ENCODE measurements at places on chromosomes 5 and 9. TPM values are rescaled to one million over a fixed set of nuclear protein-coding genes. Genes with fewer than 3 reads are reported as not detected.

Gene PDLIM4
- polyA plus RNA-seq: not detected

Gene PTGER4
- polyA plus RNA-seq: 62.7 TPM

Gene KIF27
- 2.1 TPM for polyA plus RNA-seq

Gene STXBP1
- polyA plus RNA-seq: 4.8 TPM

Gene OTP
- not detected for polyA plus RNA-seq

Gene SLC45A2
- not detected for polyA plus RNA-seq

Gene SPINK5
- not detected for polyA plus RNA-seq

Gene OR1Q1
- polyA plus RNA-seq: not detected

Gene GPX8
- polyA plus RNA-seq: not detected

Gene CCNB1
- polyA plus RNA-seq: 3.6 TPM

Gene CD274
- 10.7 TPM for polyA plus RNA-seq

Gene TERT
- polyA plus RNA-seq: 0.13 TPM

Gene CDH10
- not detected for polyA plus RNA-seq

Gene GPR150
- 6.1 TPM for polyA plus RNA-seq

Gene CA9
- not detected for polyA plus RNA-seq

Gene PCYOX1L
- polyA plus RNA-seq: 9.9 TPM

Gene CNTLN
- polyA plus RNA-seq: 0.03 TPM

Gene ANXA2R
- polyA plus RNA-seq: 35.8 TPM

Gene MROH2B
- polyA plus RNA-seq: not detected

Gene PRDM9
- polyA plus RNA-seq: not detected

Gene OBP2B
- not detected for polyA plus RNA-seq

Gene HRCT1
- polyA plus RNA-seq: not detected

Gene GLDC
- polyA plus RNA-seq: not detected
